Epithelial cell of proximal tubule (primary cell): ENCODE measurements at places on chromosomes 16 and 17. TPM values are rescaled to one million over a fixed set of nuclear protein-coding genes. Genes with fewer than 3 reads are reported as not detected.

DNA sequence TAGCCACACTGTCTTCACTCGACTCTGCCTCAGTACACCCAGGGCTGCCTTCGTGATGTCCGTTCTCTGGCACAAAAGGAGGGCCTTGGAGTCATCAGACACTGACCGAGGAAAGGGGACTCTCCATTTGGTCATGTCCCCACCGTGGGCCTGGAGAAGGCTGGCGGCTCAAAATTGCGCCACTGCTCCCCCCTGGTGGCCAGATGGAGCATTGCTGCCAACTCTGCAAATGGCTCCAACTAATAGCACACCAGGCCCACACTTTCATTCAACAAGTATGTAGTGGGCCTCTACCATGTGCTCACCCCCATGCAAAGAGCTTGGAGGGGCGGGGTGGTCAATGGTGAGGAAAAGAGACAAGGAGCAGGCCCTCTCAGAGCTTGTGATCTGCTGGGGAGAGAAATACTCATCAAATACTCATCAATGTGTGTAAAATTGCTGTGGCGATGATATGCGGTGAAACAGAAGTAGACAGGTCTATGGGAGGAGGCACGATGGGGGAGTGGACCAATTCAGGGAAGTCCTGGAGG is 5.2 kb upstream of the GRIN2C start:
- no peak for DNase-seq

GRCh38 chr16:67460168-67460567 is 20.8 kb downstream of the ATP6V0D1 start:
- no peak for DNase-seq

MARVELD3 gene
- total RNA-seq = 2.2 and 7.9 TPM in 2 replicates

GRCh38 chr16:11253995-11254912 is 1.8 kb downstream of the SOCS1 start:
- no peak for DNase-seq

DNA sequence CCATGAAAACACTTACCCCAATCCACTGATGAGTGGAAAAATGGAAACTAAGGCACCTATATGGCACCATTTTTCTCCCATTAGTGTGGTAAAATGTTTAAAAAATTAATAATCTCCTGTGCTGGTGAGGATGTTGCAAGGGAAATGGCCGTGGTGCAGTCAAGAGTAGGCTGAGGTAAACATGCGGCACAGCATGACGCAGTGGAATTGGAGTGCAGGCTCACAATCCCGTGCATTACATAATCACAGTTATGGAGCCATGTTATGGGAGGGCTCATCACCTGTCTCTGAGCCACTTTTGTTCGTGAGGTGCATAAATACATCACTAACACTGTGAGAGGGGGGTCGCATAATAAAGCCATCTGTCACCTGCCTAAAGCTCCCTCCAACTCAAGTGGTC is 164.4 kb upstream of the XYLT1 start:
- no peak for DNase-seq

- DNase-seq = no peak
Observed at GRCh38 chr17:65966072-65966695, 225.7 kb downstream of the CEP112 start.

PRSS33 gene
- not detected in 2 replicates for total RNA-seq

GP1BA gene
- not detected in 2 replicates for total RNA-seq
